Stimulated activated CD4-positive, alpha-beta T cell treated with anti-CD3 and anti-CD28 coated beads, Interleukin-1b, Interleukin-23, amount 100 ng/mL, for 1 hour (primary cell): ENCODE measurements at places on chromosomes 3 and 15.

- no peak for DNase-seq
These were observed 211.8 kb downstream of the TBC1D2B start for GRCh38 chr15:77865701-77866100.

DNA sequence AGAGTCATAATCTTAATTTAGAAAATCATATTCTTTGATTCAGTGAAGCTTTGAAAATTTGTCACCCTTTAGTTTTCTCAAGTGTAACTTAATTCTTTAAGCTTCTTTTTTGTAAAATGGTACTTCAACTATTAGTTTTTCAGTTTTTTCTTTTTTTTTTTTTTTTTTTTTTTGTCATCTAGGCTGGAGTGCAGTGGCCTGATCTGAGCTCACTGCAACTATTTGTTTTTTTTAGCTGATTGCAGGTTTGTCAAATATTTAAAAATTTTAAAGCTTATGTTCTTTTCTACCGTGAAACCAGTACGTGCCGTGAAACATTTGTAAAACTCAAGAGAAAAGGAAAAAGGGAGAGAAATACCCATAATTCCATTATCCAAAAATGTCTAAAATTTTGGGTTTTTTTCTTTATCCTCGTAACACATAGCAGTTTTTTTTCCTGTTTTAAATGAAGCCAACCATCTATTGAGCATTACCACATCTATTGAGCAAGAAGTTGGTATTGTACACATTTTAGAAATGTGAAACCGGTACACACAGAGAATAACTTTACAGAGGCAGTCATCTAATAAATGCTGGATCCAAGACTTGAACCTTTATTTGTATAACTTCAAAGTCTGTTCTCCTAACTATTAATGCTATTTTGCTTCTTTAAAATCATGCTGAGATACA, 25.7 kb downstream of the ECT2 start:
- no peak for DNase-seq

- DNase-seq, result no peak
These were observed 35.8 kb downstream of the MGLL start for GRCh38 chr3:127786353-127787070.

GRCh38 chr15:77862651-77863104, 214.8 kb downstream of the TBC1D2B start:
- no peak for DNase-seq

GRCh38 chr3:24933401-24933800, 438.8 kb upstream of the THRB start:
- no peak for DNase-seq

GRCh38 chr3:160400702-160401150, 1.3 kb downstream of the SMC4 start:
- DNase-seq, result no peak

DNA sequence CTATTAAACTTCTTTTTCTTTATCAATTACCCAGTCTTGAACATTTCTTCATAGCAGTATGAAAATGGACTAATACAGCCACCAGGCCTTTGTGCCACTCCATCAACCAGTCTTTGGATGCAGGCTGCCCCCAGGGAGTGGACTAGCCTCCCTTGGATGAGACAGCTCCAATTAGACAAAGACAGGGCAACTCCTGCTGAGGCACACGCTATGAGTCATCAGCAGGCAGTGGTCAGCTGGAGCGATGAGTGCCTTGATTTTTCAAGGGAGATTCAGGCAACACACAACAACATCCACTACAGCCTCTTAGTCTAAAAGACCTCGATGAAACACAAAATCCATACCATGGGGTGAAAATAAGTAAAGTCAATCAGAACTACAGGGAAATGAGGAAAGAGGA, 160.1 kb downstream of the ARRDC4 start:
- DNase-seq, result no peak

- no peak for DNase-seq
These were observed 15.1 kb downstream of the XXYLT1 start for GRCh38 chr3:195255571-195256501.
